ENCODE measurements at places on chromosomes 1 and 21.

GRCh38 chr1:160855181-160855981, 7.3 kb downstream of the CD244 start:
- DNase-seq: no peak

- DNase-seq: peak; percentile 70
Observed at GRCh38 chr1:6475381-6476133, 9.6 kb upstream of the TNFRSF25 start.

GRCh38 chr1:67674260-67675011, 10.6 kb upstream of the GADD45A start:
- DNase-seq: no peak

DNA sequence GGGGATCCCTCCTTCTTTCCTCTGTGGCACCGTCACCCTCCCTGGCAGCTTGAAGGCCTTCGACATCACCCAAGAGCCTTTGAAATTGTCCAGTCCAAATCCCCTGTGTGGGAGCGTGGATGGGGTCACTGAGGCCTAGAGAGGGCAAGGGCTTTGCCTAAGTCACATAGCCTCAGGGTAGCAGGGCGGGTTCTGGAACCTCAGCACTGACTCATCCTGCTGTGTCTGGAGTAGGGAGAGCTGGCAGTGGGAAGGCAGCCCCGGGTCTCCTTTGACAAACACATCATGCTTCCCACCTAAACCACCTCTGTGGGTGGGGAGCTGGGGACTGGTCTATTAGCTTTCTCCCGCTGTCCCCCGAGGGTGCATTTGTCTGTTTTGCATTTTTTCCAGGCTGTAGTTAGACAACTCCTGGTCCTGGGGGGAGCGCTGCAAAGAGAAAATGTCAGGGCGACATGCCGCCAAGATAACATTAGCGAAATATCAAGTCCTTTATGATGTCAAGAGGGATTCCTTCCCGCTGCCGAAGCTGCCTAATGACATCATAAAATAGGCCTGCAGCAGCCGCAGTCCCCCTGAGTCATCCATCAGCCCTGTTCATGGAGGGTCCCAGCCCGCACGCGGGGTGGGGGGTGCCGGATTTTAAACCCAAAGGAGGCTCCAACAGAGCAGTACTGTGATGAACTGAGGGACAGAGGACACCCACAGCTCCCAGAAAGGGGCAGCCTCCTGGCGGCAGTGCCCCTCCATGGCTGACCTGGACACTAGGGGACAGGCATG, 77.0 kb upstream of the POU3F1 start:
- no peak for DNase-seq

DNA sequence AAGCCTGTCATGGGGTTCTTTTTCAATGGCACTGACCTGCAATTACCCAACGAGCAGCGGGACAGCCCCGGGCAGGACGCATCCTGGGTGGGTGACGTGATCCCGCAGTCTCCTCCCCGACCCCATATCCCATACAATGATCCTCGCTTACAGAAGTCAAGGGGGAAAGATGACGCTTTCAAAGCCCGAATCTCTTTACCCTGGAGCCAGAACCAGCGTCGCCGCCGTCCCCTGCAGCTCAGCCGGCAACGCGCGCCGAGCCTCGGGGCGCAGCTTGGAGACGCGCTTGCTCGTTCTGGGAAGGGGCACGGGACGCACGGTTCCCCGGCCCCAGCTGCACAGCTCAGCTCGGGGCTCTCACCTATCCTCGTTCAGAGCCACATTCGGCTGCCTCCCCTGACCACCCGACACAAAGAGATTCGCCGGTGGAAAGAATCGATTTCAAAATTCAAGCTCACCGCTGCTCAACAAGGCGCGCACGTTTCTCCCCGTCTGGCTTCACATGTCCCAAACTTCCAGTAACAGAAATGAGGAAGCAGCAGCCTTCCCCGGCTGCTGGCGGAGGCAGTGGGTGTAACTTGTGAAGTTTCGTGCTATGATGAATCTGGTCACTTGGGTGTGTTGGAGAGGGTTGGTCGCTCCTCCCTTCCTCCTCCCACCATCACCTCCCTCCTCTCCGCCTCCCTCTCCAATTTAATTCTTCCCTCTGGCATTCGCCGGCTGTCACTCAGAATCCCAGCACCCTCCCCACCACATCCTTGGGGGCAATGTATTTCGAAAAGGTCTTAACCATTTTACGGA, at the start of gene TIAM1:
Gene TIAM1, minus strand, starts transcription at position 582 of the 801 bp plus-strand sequence. CDS start 77,289 bp downstream, outside the sequence.
- DNase-seq: no peak

DNA sequence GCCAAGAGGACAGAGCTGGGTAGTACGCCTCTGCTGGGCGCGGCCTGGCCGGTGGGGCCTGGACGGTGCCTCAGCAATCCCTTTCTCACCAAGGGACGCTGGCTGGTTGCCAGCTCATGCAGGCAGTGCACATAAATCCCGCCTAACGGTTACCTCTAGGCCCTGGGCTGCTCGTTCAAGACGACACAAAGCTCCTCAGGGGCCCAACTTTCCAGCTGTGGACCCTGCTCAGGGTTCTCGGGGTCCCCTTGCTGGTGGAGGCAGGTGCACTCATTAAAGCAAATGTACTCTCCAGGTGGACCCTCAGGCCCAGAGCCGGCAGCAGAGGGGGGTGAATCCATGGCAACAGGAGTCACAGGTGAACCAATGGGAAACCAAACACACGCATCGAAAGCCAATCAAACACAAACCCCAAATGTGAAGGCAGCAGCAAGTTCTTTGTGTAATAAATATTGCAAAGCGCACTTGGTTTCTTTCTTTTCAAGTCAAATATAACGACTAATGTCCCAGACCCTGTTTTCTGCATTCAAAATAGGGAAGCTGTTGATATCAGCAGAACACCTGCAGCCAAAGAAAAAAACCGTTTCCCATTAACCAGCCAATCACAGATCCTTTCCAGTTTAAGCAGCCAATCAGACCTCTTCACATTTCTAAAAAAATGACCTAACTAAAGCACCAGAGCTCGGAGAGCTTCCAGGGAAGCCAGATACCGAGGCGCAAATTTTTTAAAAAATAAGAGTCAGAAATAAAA, 26.1 kb upstream of the CLSTN1 start:
- no peak for DNase-seq

- no peak for DNase-seq
Observed at GRCh38 chr1:28921286-28921869, 7.0 kb downstream of the EPB41 start.

DNA sequence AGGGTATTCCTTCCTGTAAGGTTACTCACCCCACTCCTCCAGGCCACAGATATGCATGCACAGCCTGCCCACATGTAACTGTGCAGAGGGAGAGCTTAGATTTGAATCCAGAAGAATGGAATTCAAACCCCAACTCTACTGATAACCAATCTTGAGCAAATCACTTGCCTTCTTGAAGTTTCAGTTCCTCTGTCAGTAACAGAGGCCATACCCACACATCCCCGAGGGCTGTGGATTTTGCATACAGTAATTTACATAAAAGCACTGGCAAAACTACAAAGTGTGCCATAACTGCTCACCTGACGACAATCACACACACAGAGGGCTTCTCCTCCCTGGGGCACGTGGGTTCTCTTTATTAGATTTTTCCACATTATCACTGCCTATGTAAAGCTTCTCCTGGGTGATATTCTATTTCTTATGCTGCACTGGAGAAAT, 18.6 kb downstream of the CD247 start:
- DNase-seq: no peak

GRCh38 chr1:158458263-158458662, 3.4 kb upstream of the OR10K1 start:
- no peak for DNase-seq

DNA sequence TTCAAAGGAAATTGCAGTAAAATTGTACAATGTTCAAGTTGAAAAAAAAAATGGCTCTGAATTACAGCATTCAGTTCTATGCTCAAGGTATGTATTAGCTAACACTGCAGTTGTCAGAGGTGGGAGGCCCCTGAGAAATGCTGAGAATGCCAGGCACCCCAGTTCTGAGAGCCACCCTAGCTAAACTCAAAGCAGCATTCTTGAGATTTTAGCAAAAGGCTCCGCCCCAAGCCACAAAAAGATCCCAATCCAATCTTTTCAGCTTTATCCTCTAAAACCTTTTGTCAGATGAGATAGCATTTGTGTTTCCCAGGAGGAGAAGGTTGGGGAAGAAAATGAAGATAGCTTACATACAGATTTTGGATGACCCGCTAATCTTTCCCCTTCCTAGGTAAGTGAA, 68.8 kb downstream of the SMYD2 start:
- DNase-seq: no peak

GRCh38 chr1:223109581-223110026, 33.4 kb downstream of the TLR5 start:
- DNase-seq: no peak
